ENCODE measurements at places on chromosomes 13 and 19.

- DNase-seq: no peak
Measured at GRCh38 chr13:110133425-110134235, 173.3 kb downstream of the COL4A1 start.

GRCh38 chr19:932648-933552 lies 7.1 kb downstream of the ARID3A start:
- no peak for DNase-seq

GRCh38 chr13:59823486-59823885 lies 340.2 kb downstream of the DIAPH3 start:
- no peak for DNase-seq

DNA sequence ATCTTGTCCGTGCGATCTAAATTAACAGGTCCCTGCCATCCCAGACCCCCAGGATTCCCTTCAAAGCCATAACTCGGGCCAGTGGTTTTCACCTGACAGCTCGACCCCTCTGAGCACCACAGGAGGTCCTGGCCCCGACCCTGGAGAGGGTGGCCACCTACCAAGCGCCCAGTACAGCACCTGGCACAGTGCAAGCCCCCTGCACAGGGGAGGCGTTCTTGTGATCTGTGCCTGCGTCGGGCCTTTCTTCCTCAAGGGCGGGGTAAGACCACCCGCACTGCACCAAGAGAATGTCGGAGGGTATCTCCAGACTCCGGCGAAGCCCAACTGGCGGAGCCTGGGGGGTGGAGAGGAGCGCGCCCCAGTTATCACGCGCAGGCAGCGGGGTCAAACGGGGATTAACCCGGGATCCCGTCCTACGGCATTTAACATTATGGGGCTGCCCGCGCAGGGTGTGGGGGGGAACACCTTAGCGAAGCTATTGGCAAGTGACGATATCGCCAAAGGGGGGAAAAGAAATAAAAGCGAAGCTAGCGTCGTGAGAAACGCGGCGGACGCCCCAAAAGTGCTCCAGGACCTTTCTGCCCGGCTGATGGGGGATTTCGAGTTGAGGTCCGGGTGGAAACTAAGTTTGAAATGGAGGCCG lies 1.3 kb upstream of the HNRNPL start:
- peak; percentile 21 for DNase-seq
